ENCODE measurements at places on chromosomes 6 and 20.

GRCh38 chr6:68628161-68628560 is 6.9 kb upstream of the ADGRB3 start:
- DNase-seq = no peak

- no peak for DNase-seq
Observed at GRCh38 chr6:31065556-31065955, 46.8 kb downstream of the C6orf15 start.

DNA sequence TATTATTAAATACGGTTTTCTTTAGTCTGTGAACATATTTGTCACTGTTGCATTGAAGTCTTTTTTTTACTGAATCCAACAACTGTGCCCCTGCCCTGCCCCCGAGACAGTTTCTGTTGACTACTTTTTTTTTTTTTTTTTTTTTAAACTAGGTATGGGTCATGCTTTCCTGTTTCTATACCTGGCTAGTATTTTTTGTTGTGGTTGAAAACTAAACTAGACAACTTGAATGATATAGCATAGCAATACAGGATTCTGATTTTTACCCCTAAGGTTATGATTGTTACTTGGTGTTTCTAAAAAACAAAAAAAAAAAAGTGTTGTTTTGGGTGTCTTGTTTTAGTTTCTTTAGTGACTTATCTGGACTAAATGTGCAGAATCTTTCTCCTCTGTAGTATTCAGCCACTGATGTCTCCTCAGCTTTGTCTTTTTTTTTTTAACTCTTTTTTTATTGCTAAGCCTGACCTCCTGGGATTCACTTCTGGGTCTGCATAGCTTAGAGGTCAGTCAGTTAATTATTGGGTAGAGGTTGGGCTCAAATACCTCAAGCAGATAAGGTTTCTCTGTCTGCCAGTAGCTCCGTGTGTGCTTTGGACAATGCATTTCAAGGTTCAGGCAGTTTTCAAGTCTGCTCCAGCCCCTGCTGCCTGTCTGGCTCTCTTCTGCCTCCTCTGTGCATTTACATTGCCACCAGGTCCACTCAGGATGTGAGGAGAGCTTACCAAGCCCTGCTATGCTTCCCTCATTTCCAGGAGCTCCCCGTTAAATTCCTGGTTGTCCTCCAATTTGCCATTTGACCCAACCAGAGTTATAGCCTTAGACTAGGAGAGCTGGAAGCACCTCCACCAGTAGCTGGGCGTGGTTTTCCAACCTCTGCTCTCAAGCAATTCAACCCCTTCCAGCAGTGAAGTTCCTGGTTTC is 91.4 kb downstream of the SYNDIG1 start:
- DNase-seq = no peak

GRCh38 chr6:15993716-15994228 is 135.1 kb upstream of the MYLIP start:
- no peak for DNase-seq

DNA sequence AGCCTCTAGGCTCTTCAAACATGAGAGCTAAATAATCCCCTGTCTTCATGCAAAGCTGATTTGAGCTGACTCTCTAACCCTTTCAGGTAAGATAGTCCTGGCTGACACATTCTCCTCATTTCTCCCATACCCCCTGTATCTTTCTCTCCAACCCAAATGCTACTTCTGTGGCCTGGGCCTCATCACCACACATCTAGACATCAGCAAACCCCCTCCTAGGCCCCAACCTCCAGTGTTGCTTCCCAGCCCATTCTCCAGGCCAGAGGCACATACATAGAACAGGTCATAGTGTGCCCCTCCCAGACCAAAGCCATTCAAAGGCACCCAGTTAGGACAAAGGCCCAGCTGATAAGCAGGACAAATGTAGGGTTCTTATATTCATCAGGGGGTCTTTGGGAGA is 84.9 kb downstream of the ANKRD60 start:
- no peak for DNase-seq

DNA sequence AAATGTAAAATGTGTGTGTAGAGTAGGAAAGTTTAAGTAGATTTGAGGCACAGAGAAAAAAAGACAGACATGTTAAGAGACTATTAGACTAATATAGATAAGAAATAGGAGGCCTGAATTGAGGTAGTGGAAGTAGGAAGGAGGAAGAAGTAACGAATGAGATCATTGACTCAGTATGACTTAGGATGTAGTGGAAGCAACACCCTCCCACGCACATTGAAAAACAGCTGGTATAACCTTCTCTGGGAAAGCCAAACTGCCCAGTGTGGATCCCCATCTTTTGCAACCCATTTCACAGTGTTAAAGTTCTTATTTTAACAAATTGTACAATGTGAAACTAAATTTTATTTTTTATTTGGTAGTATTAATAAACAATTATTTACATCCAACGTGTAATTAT is 89.1 kb downstream of the GRIK2 start:
- DNase-seq = no peak

GRCh38 chr6:19691465-19692167 is 145.6 kb upstream of the ID4 start:
- peak; percentile 51 for DNase-seq

DNA sequence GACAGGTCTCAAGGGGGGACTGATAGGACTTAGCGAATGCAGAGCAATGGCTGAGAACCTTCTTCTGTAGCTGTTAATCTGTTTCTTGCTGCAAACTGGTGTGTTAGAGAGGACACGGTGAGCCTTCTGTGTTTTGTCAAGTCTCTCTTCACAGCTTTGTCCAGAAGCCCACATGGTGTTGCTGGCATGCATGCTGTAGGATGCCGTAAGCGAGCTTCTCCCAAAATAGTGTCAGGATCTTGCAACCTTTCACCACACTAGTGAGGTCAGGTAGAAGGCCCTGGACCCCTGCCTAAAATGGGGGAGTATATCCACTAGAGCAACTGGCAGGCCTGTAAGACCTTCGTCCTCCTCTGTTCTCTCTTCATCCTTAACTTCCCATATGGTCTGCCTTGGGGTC is 51.9 kb upstream of the GLP1R start:
- DNase-seq = no peak

DNA sequence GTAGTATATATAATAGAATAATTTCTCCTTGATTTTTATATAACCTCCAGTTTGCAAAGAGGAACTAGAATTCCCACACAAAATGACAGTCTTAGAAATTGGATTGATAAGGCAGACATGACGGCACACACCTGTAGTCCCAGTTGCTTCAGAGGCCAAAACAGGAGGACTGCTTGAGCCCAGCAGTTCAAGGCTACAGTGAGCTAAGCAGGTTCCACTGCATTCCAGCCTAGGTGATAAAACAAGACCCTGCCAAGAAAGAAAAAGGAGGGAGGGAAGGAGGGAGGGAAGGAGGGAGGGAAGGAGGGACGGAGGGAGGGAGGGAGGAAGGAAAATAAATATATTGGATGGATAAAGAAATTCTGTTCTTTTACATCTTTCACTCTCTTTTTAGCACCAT is 77.6 kb upstream of the SASH1 start:
- no peak for DNase-seq

DNA sequence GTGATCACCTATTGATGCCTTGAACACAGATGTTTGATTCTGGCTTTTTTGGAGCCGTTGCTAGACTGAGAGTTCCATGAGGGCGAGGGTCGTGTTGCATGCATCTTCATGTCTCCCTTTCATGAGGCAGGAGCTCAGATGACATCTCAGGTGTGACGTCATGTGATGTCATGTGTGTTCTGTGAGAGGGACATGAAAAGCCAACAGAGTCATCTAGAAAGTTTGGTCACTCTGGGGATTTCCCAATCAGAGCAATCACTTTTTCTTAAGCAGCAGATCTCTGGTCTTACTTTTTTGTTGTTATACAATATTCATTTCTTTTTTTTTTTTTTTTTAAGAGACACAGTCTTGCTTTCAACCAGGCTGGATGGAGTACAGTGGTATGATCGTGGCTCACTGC is 411.8 kb downstream of the PREX1 start:
- no peak for DNase-seq

- DNase-seq = no peak
Observed at GRCh38 chr20:23079926-23080325, 6.2 kb downstream of the CD93 start.

DNA sequence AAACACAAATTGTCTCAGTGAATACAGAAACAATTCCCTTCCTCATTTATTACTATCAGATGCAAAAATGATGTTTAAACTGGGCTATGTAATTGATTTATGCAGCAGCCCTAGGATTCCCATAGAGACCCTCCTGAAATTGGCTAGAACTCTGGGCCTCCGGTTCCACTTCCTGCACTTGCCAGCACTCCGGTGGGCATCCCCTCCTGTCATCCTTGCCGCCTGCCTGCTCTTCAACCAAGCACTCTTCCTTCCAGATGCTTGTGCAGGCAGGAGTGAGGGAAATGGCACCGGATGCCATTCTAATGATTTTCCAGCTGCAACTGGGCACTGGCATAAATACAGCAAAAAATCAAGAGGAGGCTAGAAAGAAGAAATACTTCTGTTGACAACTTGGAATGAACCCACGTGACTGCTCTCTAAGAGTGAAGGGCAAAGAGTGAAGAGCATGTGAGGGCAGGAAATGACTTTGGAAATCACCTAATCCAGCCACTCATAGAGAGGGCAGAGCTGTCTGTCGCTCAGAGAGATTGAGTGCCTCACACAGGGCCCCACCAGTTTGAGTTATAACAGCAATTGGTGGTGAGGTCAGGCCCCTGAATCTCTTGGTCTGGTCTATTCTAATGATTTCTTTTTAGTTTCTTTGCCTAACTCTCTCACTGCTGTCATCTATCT is 3.7 kb upstream of the NEDD9 start:
- DNase-seq = no peak

DNA sequence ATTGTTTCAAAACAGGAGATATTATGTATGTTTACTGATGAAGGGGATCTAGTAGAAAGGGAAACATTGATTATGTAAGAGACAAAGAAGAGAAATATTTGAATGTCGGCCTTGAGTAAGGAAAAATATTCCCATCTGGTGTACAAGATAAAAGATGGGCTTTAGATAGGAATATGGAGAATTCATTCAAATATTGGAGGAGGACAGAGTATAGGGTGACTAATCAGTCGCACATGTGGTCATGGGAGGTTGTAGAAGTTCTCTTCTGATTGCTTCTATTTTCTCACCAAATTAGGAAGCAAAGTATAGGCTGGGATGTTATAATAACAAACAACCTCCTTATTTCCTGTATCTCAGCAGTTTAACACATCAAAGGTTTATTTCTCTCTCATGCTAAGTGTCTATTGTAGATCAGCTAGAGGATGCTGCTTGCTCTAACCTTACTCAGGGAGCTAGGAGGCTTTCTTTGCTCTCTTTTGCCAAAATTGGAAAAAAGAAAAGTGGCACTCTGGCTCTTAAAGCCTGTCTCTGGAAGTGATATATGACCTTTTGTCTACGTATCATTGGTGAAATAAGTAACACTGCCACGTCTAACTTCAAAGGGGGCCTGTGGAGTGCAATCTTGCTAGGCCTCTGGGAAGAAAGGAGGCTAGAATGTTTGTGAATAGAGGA is 1.2 kb upstream of the HDDC2 start:
- no peak for DNase-seq

GRCh38 chr6:78462728-78463127 is 404.6 kb upstream of the IRAK1BP1 start:
- no peak for DNase-seq

- DNase-seq = no peak
Observed at GRCh38 chr6:77883851-77884250, 231.0 kb downstream of the MEI4 start.

- no peak for DNase-seq
Observed at GRCh38 chr6:45966797-45967196, 48.9 kb downstream of the CLIC5 start.

Measured in GM03348 (cell line).